Tibial nerve (tissue), 4 donors: ENCODE measurements at places on chromosomes 16 and 17. TPM values are rescaled to one million over a fixed set of nuclear protein-coding genes. Genes with fewer than 3 reads are reported as not detected.

CDC42EP4 gene
- total RNA-seq: 118 TPM

PLCD3 gene
- total RNA-seq: 85.1 TPM

VAT1L gene
- 19.0 TPM for total RNA-seq

- H3K27me3 ChIP-seq: peaks cover 62% of the 10 kb centered on the region
- no peaks in the 10 kb centered on the region for H3K36me3 ChIP-seq
- DNase-seq: peak; percentile 47
- H3K4me3 ChIP-seq: peak overlapping the region; percentile 55
- peaks cover 11% of the 10 kb centered on the region for H3K4me1 ChIP-seq
These were observed 40.8 kb upstream of the BHLHA9 start for GRCh38 chr17:1229349-1229899.

GRCh38 chr16:56559109-56559508 is 5.8 kb upstream of the MT4 start:
- DNase-seq: no peak
- H3K27ac ChIP-seq: no peak overlapping the region
- H3K36me3 ChIP-seq: no peaks in the 10 kb centered on the region
- H3K27me3 ChIP-seq: no peaks in the 10 kb centered on the region
- H3K4me3 ChIP-seq: no peak overlapping the region

- H3K27ac ChIP-seq: no peak overlapping the region
- H3K4me3 ChIP-seq: no peak overlapping the region
- no peaks in the 10 kb centered on the region for H3K4me1 ChIP-seq
- peaks cover 10% of the 10 kb centered on the region for H3K36me3 ChIP-seq
These were observed 21.7 kb downstream of the ANKRD40CL start for GRCh38 chr17:50745631-50746030.

- H3K4me3 ChIP-seq: no peak overlapping the region
- DNase-seq: no peak
- no peak overlapping the region for H3K27ac ChIP-seq
- no peaks in the 10 kb centered on the region for H3K36me3 ChIP-seq
These were observed 19.7 kb downstream of the APPBP2 start for GRCh38 chr17:60506312-60506711.

GRCh38 chr16:87535855-87536794 is 43.3 kb upstream of the ZCCHC14 start:
- no peak overlapping the region for H3K4me3 ChIP-seq
- H3K4me1 ChIP-seq: no peaks in the 10 kb centered on the region
- H3K36me3 ChIP-seq: no peaks in the 10 kb centered on the region
- H3K27me3 ChIP-seq: peaks cover 27% of the 10 kb centered on the region
- no peak overlapping the region for H3K27ac ChIP-seq

GRCh38 chr17:72717276-72717675 is 375.2 kb downstream of the SLC39A11 start:
- peak overlapping the region; percentile 95 for H3K27ac ChIP-seq
- no peaks in the 10 kb centered on the region for H3K36me3 ChIP-seq
- DNase-seq: no peak

DNA sequence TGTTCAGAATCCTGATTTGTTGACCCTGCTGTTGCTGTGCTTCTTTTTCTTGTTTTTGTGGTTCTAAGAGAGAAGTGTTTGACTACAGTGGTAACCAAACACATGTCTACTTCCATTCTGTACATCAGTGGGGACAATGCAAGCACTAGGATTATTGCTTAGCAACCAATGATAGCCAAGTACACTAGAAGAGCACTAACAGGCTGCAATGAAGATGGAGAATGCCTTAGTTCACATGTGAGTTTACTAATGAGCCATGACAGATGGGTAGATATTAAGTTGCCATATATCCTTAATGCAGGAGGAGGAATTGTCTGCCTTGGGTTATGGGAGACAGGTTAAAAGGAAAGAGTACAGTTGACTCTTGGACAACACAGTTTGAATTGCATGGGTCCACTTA is 8.3 kb downstream of the EFCAB5 start:
- no peaks in the 10 kb centered on the region for H3K36me3 ChIP-seq
- H3K27ac ChIP-seq: no peak overlapping the region
- no peaks in the 10 kb centered on the region for H3K27me3 ChIP-seq
- DNase-seq: no peak
- H3K4me3 ChIP-seq: no peak overlapping the region

DNA sequence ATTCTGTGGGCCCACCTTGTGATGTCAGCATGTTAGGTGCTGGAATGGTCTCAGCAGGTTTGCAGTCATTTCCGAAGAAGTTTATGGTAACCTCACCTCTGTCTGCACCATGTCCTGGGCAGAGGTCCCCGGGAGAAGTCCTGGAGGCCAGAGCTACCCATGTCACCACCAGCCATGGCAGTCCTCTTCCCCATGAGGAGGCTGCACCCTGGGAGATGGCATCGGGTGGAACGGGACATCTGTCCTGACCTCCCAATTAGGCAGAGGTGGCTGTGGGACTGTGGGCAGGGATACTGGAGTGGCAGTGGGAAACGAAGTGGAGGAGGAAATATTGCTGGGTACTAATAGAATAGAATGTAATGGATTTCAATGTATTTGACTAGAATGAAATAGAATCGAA is 511.8 kb upstream of the WSB1 start:
- H3K27ac ChIP-seq: no peak overlapping the region
- no peaks in the 10 kb centered on the region for H3K36me3 ChIP-seq
- no peak overlapping the region for H3K4me3 ChIP-seq
- no peak for DNase-seq
- H3K4me1 ChIP-seq: no peaks in the 10 kb centered on the region
- H3K27me3 ChIP-seq: no peaks in the 10 kb centered on the region
